HCT116 (cell line): ENCODE measurements at places on chromosomes 11 and 22. TPM values are rescaled to one million over a fixed set of nuclear protein-coding genes. Genes with fewer than 3 reads are reported as not detected.

The IFITM5 gene
- total RNA-seq = not detected

The NPTXR gene
- total RNA-seq = 12.8 TPM

The NOX4 gene
- not detected for total RNA-seq

The CSNK2A3 gene
- total RNA-seq = 2.0 TPM

The MFNG gene
- total RNA-seq = 4.5 TPM

GRCh38 chr22:32255726-32256125 is 579 bp upstream of the SLC5A4 start:
- H3K4me3 ChIP-seq = no peak overlapping the region
- no peaks in the 10 kb centered on the region for H3K27me3 ChIP-seq
- H3K4me1 ChIP-seq = no peaks in the 10 kb centered on the region
- no peak for DNase-seq

DNA sequence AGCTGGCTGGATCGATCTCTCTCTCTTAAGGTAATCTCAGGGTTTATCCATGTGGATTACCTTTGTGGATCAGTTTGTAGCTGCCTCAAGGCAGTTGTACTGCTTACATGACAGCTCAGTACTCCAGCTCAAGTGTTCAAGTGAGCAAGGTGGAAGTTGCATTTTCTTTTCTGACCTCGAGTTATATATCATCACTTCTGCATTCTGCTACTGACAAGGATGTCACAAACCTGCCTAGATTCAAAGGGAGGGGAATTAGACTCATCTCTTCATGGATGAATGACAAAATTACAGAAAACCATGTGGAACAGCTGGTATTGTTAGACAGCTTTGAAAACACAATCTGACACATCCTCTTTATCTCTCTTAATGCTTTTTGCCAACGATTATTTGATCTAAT is 6.1 kb upstream of the TCN2 start:
- H3K27ac ChIP-seq = no peak overlapping the region
- H3K36me3 ChIP-seq = no peaks in the 10 kb centered on the region
- no peak for DNase-seq
- H3K4me1 ChIP-seq = peaks cover 3% of the 10 kb centered on the region
- H3K27me3 ChIP-seq = no peaks in the 10 kb centered on the region

DNA sequence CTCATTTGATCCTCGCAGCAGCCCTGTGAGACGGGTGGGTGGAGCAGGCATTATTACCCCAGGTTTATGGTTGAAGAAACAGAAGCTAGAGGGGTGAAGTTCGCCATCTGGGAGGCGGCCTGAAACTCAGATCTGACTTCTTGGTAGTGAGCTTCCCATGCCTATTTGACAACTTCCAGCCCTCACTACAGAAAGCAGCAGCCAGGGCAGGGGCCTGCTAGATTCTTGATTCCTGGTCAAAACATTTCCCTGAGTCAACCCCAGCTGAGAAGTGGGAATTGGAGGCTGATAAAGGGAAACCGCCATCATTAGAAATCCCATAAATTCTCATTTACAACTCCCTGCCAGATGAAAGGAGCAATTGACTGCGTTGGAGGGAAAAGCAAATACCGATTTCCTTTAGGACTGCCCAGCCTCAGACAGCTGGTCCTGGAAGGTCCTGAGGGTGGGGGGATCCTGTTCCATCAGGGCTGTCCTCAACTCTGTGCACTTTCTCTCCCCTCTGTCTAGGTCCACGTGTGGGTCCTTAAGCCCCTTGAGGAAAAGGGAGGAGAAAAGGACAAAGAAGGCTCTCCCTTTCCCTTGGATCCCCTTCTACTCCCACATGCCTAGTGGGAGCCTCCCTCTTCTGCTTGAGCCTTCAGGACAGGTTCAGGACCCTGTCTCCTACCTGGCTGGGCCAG is 10.2 kb upstream of the NECTIN1 start:
- H3K27ac ChIP-seq = no peak overlapping the region
- no peaks in the 10 kb centered on the region for H3K27me3 ChIP-seq
- no peaks in the 10 kb centered on the region for H3K4me1 ChIP-seq

DNA sequence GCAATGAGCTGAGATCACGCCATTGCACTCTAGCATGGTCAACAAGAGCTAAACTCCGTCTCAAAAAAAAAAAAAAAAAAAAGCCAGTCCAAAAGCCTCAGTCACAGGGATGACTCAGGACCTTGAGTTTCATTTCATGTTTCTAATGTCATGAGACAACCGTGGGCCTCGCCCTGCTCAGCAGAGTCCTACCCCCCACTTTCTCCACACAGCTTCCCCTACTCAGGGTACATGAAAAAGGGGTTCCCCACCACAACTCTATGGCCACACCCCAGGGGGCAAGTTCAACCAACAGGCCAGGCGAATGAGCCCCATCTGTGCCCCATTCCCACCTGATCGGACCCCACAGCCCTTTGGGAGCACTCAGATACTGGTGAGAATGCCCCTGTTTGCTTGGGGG is 24.3 kb upstream of the ADA2 start:
- DNase-seq = no peak
- H3K27me3 ChIP-seq = no peaks in the 10 kb centered on the region
- no peaks in the 10 kb centered on the region for H3K4me1 ChIP-seq
- no peak overlapping the region for H3K4me3 ChIP-seq
- H3K27ac ChIP-seq = no peak overlapping the region
- H3K36me3 ChIP-seq = no peaks in the 10 kb centered on the region

GRCh38 chr11:9575260-9576240 is 2.1 kb downstream of the WEE1 start:
- H3K4me1 ChIP-seq = peaks cover 6% of the 10 kb centered on the region; the same call in 1 of the 2 replicates
- peak overlapping the region; percentile 94 for H3K4me3 ChIP-seq
- no peaks in the 10 kb centered on the region for H3K27me3 ChIP-seq
- peak; percentile 56 for DNase-seq

GRCh38 chr11:18016789-18017188 is 3.9 kb upstream of the SERGEF start:
- H3K27ac ChIP-seq = no peak overlapping the region
- no peak overlapping the region for H3K4me3 ChIP-seq
- no peaks in the 10 kb centered on the region for H3K27me3 ChIP-seq
- H3K36me3 ChIP-seq = no peaks in the 10 kb centered on the region

GRCh38 chr11:15028379-15028778 is 45.0 kb upstream of the CALCB start:
- no peak for DNase-seq
- H3K27ac ChIP-seq = no peak overlapping the region
- no peaks in the 10 kb centered on the region for H3K4me1 ChIP-seq
- H3K27me3 ChIP-seq = no peaks in the 10 kb centered on the region
- no peak overlapping the region for H3K4me3 ChIP-seq

DNA sequence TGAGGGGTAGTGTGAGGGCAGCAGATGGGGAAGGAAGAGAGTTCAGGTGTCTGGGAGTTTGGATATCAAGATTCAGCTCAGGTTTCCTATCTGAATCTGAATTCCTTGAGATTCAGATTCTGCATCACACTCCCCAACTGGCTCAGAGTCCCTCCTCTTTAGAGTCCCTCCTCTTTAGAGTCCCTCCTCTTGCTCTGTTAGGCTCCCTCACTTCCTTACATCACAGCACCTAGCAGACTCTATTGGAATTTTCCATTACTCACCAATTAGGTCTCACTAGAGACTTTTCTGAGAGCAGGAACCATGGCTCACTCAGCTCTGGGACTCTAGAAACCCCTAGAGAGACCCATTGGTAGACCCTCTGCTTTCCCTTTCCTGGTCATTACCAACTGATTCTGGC is 303.4 kb upstream of the SYN3 start:
- H3K4me3 ChIP-seq = no peak overlapping the region
- no peak overlapping the region for H3K27ac ChIP-seq
- H3K27me3 ChIP-seq = no peaks in the 10 kb centered on the region
- no peaks in the 10 kb centered on the region for H3K36me3 ChIP-seq
- no peaks in the 10 kb centered on the region for H3K4me1 ChIP-seq
- no peak for DNase-seq

DNA sequence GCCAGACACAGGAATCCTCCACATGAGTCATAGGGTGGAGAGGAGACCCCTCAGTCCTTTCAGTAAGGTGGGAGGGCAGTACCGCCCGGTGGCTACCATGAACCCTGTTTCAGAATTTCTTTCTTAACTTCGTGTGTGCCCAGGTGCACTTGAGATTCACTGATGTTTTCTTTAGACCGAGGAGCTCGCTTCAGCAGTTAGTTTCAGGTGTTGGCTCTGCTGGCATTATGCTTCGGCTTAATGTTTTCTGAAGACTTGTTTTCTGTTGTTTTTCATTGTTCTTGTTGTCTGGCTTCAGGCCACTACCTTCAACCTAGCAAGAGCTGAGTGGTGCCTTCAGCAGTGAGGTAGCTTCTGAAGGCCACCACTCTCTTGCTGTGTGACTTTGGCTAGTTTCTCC is 71.5 kb downstream of the BMAL1 start:
- no peak overlapping the region for H3K27ac ChIP-seq
- no peaks in the 10 kb centered on the region for H3K36me3 ChIP-seq
- H3K4me3 ChIP-seq = no peak overlapping the region
- DNase-seq = no peak

- no peaks in the 10 kb centered on the region for H3K4me1 ChIP-seq
- H3K4me3 ChIP-seq = no peak overlapping the region
Observed at GRCh38 chr11:91800208-91800914, 424.3 kb upstream of the FAT3 start.

DNA sequence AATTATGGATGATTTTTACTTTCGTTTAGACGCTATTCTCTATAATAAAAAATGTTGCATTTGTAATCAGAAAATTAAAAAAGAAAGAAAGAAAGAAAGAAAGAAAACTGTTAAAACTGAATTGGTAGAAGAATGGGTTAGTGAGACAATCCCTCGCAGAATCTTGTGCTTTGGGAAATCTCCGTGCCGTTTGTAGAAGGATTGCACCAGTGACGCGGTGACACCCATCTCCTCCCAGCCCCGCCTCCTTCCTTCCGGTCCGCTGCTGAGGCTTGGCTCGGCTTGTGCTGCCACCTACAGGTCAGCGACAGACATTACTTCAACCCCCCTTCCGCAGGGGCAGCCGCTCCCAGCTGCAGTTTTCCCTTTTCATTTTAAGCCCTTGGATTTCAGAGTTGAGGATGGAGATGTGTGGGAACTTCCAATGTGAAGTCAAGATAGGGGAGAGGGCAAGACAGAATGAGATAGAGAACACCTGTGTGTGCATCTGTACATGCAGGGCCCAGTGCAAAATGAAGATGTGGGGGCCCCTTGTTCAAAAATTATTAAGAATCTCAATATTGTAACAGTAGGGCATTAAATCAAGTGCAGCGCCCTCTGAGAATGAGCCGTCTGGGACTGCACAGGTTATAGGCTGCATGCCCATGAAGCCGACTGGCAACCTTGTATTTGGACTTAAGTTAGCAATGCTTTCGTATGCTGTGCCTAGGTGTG is 41.1 kb downstream of the TST start:
- peaks cover 5% of the 10 kb centered on the region for H3K4me1 ChIP-seq
- H3K36me3 ChIP-seq = no peaks in the 10 kb centered on the region
- H3K4me3 ChIP-seq = peak overlapping the region; percentile 48
- H3K27ac ChIP-seq = no peak overlapping the region

DNA sequence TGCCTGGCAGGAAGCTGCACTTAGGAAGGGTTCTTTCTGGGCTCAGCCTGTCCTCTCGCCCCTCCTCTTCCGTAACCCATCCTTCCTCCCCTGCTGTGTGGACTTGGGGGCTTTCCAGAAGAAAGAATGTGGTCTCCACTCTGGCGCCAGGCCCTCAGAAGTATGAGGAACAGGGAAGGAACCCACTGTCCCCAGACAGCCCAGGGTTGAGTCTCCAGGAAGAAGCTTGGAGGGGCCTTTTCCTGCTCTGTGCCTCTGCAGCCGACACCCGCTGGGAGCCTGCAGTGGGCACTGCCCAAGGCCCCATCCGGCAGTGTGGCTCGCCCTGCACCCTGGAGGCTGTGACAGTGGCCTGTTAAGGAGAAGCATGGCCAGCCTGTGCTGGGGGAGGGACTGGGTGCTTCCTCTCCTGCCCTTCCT is 112.6 kb downstream of the ST3GAL4 start:
- peaks cover 14% of the 10 kb centered on the region; the same call in 1 of the 2 replicates for H3K27me3 ChIP-seq
- H3K4me1 ChIP-seq = no peaks in the 10 kb centered on the region
- H3K36me3 ChIP-seq = no peaks in the 10 kb centered on the region
- no peak overlapping the region for H3K4me3 ChIP-seq
